ENCODE measurements at places on chromosomes 4 and X.
A peak's percentile ranks its signal among the peaks of the same experiment; 100 is the strongest.

DNA sequence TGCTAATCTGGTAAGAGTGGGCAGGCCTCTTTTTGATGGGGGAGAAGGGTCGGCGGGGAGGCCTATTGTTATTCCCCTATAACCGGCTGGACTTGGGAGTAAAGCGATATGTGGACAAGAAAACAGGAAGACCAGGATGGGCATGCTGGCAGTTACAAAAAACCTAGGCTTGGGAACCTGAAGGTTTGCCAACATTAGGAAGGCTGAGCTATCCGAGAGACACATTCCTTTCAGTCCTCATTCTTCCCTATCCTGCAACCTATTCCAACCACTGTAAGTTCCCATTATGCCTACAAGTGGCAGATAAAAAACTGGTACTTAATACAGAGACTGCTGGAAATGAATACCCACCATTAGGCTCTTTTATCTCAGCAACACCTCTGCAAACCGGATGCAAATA, 32.4 kb upstream of the CT47C1 start:
- no peak for DNase-seq

- DNase-seq = peak; percentile 25
Measured at GRCh38 chr4:7770224-7771050, 169.2 kb downstream of the AFAP1 start.

GRCh38 chr4:82851885-82852750, 38.8 kb downstream of the SEC31A start:
- DNase-seq = peak; percentile 38

GRCh38 chrX:121558886-121559285, 511.5 kb downstream of the GLUD2 start:
- no peak for DNase-seq
